Effector CD8-positive, alpha-beta T cell (primary cell): ENCODE measurements at places on chromosomes 1 and 21.
A peak's percentile ranks its signal among the peaks of the same experiment; 100 is the strongest.

DNA sequence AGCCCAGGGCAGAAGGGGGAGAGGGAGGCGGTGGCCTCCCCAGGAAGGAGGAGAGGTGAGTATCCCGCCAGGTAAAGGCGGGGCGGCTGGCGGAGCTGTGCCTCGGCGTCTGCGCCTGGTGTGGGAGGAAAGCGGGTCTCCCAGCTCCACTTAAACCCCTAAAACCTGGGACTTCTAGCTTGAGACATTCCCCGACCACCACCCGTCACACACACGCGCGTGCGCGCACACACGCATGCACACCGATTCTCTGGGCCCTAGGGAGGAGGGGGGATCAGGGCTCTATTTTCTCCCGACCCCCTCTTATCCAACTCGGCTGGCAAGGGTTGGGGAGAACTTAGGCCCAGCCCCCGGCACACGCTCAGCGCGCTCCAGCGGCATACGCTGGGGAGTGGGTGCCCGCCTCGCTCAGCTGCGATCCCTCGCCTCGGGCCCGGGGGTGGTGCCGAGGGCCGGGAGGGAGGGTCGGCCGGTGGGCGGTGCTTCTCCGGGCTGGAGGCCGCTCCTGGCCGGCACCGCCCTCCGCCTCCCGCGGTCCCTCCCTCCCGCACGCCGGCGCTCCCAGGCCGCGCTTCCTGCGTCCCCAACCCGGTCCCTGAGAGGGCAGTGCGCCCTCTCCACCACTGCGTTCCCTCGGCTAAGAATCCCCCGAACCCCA lies at the start of gene TMEM51:
Gene TMEM51, plus strand, starts transcription at position 564 of the 658 bp plus-strand sequence. CDS start 61,341 bp downstream, outside the sequence.
- DNase-seq, result no peak

DNA sequence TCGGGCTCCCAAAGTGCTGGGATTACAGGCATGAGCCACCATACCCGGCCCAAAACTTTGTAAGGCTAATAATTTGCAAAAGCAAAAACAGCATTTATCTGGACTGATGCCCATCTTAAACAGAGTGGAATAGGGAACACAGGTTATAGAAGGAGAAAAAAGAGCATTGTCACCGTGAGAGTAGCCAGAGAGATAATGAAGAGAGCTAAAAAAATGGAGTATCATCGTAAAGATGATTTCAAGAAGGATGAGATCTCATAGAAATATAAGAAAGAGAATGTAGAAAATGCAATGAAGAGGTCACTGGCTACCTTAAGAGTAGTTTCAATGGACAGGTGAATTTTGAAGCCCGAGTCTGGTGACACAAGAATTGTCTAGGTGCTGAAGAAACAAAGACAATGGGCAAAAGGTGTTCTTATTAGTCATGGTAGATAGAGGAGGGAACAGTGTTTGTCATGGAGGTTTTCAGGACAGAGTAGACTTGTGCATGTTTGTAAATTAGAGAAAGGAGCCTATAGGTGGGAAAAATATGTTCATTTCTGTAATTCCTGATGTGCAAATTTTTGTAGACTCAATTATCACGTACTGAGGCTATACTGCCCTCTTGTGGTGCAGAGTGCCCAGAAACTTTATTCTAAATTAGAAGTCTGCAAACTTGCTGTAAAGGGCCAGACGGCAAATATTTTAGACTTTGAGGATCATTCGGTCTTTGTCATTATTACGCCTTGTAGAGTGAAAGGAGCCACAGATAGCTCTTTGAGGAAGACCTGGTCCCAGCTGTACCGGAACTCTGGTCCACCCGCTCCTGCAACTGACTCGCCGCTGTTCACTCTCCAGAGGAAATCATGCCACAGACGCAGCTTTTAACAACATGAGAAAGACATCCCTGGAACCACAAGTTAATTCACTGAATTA lies 8.1 kb upstream of the TMEM183A start:
- peak; percentile 40 for DNase-seq

DNA sequence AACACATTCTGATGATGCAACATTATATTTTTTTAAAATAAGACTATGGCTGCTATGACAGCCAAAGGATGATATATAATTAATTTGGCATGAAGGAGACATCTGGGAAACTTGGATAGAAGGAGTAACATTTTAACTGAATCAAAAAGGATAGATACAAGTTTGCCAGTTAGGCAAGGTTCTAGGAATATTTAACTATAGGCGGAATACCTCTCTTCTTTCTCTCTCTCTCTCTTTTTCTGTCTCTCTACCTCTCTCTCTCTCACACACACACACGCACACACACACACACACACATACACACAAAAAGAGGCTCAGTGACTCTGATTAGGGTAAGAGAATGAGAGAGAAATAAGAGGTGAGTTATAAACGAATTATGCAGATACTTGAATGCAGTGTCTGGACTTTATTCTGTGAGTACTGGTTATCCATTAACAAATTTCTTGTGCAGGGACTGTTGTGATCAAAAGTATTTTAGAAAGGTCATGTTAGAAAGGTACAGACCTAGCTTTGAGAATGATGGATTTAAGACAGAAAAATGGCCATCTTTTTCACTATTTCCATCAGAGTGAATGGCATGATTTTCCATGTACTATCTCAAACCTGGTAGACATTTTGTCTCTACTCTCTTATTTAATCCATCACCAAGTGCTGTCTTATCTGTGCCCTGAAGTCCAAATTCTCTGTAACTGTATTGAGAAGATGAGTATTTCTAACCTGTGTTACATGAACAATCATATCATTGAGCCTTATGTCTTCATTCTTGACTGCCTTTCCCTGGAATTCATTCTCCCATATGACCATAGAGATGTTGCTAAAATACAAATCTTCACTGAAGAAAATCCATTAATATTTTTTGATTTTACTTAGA lies 1106.9 kb upstream of the ADGRL4 start:
- DNase-seq, result no peak

- peak; percentile 19 for DNase-seq
Observed at GRCh38 chr1:3775490-3776230, 3.1 kb downstream of the SMIM1 start.

- no peak for DNase-seq
Observed at GRCh38 chr1:9389968-9390367, 97.3 kb downstream of the SPSB1 start.

DNA sequence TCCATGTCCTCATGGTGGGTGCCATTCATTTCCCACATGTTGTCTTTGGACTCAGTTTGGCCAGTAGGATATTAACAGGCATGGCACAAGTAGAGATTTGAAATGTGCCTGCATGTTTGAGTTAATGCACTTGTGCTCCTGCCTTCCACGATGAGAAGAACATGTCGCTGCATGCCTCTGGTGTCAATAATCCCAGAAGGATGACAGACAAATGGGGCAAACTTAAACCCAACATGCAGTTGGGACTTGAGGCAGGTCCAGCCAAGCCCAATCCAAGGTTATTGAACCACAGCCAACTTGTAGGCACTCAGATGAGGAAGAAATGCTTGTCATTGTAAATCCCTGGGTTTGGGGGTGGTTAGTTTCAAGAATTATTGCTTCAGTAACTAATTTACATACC lies 174.6 kb downstream of the TRIM33 start:
- no peak for DNase-seq

DNA sequence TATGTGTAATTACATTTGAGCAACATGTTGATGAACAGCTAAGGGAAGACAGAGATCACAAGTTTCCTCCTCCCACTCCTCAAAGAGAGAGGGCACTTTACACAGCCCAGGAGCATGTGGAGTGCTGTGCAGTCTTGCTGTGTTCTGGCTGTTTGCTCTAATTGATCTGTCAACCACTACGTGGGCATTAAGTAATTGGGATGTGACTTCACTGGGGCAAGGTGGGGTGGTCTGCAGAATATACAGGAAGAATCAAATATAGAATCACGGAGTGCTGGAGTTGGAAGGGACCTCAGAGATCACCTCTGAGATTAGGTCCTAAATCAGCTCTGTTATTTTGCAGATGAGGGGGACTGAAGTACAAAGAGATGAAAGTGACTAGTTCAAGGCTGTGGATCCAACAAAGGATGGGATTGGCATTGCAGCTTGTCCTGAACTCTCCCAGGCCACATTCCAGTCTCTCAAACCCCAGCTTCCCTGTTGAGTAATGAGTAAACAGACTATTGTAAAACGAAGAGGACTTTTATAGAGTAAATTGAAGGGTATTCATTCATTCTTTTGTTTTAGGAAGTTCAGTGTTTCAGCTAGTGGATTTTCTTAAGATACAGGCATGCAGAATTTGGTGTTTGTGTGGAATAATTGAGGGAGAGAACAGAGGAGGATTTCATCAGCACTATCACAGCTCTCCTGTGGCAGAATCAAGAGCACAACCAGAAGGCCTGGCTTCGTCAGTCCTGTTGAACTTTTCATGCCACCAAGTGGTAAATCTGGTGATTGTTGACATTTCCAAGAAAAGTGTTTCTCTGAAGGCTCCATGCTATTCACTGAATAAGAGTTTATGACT lies 22.4 kb downstream of the NOS1AP start:
- DNase-seq, result no peak

GRCh38 chr1:247296599-247297180 lies 35.0 kb downstream of the ZNF496 start:
- no peak for DNase-seq

DNA sequence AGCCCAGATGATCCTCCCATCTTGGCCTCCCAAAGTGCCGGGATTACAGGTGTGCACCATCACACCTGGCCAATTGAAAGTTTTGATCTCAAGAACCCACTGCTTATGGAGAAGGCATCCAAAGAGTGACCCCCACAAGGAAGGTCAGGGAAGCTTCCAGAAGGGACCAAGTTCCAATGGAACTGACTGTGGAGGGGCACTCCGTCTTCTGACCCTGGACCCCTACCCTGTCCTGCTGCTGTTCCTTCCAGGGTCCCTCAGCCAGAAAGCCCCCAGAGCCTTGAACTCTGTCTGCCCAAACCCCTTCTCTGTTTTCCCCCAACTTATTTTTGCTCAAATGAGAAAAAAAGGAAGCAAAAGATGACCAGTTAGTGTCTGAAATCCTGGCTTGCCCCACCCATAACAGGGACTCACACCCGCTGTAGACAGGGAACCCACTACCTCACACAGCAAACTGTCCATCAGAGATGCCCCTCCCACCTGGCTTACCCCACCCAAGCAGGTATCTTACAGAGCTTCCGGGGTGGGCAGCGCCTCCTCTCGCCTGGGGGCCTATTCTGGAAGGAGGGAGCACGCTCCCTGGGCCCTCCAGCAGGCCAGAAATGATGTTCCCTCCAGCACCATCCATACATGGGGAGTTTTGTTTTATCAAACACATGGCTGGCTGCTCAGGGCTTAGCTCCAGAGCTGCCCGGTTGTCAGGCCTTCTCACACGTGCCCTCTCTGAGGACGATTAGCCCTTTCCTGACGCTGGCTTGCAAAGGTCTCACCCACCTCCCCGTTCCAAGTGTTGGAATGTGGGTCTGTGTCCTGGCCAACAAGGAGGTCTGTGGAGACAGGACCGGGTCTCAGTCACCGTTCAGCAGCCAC lies 3.1 kb upstream of the WNT3A start:
- no peak for DNase-seq

DNA sequence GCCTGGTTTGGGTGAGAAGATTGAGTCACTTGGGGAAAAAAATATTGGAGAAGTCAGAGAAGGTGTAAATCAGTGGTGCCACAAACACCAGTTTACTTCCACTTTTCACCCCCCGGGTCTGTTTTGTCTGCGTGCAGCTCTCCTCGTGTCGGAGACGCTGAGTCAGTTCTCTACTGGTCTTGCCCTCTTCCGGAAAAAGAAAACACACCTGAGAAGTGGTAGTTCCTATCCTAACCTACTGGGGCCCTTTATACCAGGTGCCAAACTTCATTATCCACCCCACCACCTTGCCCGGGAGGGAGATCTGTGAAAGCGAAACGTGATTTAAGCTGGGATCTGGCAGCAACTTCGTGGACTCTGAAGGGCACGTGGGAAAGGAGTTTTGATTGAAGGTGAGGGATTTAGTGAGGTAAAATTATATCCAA lies 855 bp upstream of the IVNS1ABP start:
- peak; percentile 36 for DNase-seq

DNA sequence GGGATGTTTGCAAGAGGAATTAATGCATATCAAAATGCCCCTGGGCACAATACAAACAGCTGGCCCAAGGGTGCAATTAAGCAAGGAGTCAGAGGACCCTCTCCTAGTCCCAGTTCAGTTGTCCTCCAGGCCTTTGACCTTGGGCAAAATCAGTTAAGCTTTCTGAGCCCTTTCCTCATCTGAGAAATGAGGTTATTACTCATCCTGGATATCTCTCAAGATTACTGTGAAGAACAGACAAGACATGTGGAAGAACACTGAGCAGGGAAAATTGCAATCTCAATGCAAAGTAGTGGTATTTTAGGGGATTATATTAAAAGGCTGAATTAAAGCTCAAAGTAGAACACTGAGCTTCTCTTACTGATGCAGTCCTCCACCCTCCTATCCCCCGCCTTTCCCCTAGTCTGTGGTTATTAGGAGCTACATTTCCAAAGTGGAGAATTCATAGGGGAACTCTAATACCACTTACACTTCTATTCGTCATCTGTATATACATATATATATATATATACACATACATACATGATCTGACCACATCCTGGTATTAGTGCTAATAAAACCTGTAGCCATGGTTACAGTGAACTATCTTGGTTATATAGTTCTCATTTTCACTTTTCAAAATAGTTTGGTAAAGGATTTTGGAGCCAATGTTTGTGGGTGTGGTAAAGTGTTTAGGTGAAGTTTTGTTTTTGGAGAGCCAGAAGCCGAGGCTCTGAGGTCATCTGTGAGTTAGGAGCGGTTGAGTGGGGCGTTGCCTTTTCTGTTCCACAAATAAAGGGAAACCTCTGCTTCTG lies 18.1 kb downstream of the KIAA0040 start:
- no peak for DNase-seq

DNA sequence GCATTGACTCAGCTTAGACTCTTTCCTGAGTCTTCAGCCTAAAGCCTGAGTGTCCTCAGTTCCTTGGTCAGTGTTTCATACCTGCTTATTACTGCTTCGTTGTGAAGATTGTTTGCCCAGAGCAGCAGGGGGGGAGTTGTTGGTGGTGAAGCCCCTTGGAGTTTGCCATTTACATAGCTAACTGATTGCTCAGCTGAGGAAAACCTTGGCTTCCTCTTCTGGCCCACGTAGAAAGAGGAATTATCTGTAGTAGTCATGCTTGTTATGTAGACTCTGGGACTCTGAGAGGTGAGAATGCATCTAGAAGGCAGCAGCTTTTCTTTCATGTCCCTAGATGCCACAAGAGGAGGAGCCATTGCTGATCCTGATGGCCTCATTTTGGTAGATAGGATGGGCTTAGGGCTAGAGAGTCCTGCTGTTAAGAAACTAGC lies 125.9 kb downstream of the MAST2 start:
- DNase-seq, result no peak

DNA sequence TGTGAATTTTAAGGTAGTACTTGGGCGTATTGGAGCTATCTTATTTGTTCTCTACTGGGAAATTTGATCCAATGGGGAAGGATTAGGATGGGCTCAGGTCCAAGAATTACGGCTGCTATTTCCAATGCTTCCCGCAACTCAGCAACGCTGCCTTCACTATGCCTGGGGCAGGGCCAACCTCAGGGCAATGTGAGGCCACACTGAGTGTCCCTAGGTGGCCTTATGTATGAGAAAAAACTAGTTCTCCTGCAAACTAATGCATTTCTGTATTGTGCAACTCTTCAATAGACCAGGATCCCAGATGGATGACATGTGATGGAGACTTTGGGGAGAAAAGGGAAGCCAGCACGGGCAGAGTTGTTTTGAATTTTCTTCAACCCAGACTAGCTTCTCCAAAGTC lies 168.1 kb downstream of the DUSP10 start:
- no peak for DNase-seq

GRCh38 chr1:109910123-109910962 lies at the start of gene CSF1:
Gene CSF1, plus strand, starts transcription at chr1:109910849. Its CDS starts 175 bp downstream, at chr1:109911024.
- DNase-seq, result peak; percentile 7

- no peak for DNase-seq
Observed at GRCh38 chr1:178633056-178633455, 92.0 kb upstream of the RALGPS2 start.
